ENCODE measurements at places on chromosomes 6 and 20.
A peak's percentile ranks its signal among the peaks of the same experiment; 100 is the strongest.

- no peak for DNase-seq
- no peak overlapping the region for H3K4me3 ChIP-seq
- no peak overlapping the region for H3K27ac ChIP-seq
- H3K27me3 ChIP-seq: no peaks in the 10 kb centered on the region
Observed at GRCh38 chr20:17421493-17421892, 109.7 kb downstream of the BFSP1 start.

GRCh38 chr6:50722829-50723554 lies 9.7 kb downstream of the TFAP2D start:
- H3K36me3 ChIP-seq: no peaks in the 10 kb centered on the region
- H3K27ac ChIP-seq: no peak overlapping the region
- H3K27me3 ChIP-seq: peaks cover 100% of the 10 kb centered on the region
- DNase-seq: no peak

DNA sequence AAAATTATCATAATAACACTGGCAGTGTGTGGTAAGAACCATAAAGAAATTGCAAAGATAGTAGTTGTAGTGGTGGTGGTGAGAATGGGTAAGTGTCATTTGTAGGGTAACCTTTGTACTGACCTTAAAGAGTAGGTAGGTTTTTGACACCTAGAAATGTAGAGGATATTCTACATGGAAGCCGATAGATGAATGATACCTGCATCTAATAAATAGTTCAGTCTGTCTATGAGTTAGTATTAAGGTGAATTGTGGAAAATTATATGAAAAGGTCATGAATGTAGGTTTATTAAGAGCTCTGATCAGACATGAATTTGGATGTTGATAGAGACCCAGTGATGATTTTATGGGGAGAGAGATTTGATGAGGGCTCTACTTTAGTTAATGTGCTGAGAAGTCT lies 78.1 kb downstream of the MYO6 start:
- H3K36me3 ChIP-seq: peaks cover 4% of the 10 kb centered on the region
- no peak overlapping the region for H3K27ac ChIP-seq
- DNase-seq: no peak
- no peaks in the 10 kb centered on the region for H3K4me1 ChIP-seq
- H3K4me3 ChIP-seq: no peak overlapping the region

DNA sequence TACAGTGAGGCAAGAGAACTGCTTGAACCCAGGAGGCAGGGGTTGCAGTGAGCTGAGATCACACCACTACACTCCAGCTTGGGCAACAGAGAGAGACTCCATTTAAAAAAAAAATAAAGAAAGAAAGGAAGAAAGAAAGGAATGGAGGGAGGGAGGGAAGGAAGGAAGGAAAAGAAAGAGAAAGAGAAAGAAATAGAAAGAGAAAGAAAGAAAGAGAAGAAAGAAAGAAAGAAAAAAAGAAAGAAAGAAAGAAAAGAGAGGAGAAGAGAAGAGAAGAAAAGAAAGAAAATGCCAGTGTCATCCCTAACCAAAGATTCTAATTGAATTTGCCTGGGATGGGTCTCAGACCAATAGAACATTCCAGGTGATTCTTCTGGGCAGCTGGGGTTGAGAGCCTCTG lies 4.2 kb downstream of the TGM3 start:
- H3K4me1 ChIP-seq: no peaks in the 10 kb centered on the region
- H3K27me3 ChIP-seq: no peaks in the 10 kb centered on the region

DNA sequence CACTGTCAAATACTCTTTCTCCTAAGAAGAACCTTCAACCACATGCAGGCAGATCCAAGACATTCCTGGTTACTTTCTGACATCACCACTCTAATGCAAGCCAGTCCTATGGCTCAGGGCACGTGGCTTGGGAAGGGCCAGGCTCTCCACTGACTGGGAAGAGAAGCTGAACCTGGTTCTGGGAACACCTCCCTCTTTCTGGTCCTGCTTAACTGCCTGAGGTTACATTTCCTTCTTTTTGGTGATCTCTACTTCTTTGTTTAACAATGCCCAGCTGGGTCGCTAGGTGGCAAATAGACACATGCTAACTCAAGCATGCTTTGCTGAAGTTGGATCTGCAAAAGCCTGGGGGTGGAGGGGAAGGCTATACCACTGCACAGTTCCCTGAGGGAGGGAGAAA lies 249.8 kb downstream of the GMDS start:
- no peaks in the 10 kb centered on the region for H3K4me1 ChIP-seq
- H3K4me3 ChIP-seq: no peak overlapping the region
- no peaks in the 10 kb centered on the region for H3K36me3 ChIP-seq
- H3K27ac ChIP-seq: no peak overlapping the region

GRCh38 chr6:46381579-46381978 lies 109.7 kb downstream of the RCAN2 start:
- H3K4me3 ChIP-seq: no peak overlapping the region
- H3K4me1 ChIP-seq: peaks cover 8% of the 10 kb centered on the region
- no peaks in the 10 kb centered on the region for H3K27me3 ChIP-seq
- H3K36me3 ChIP-seq: no peaks in the 10 kb centered on the region
- no peak overlapping the region for H3K27ac ChIP-seq

- H3K4me1 ChIP-seq: no peaks in the 10 kb centered on the region
- no peak overlapping the region for H3K4me3 ChIP-seq
- peak; percentile 80 for DNase-seq
- H3K36me3 ChIP-seq: no peaks in the 10 kb centered on the region
- H3K27me3 ChIP-seq: no peaks in the 10 kb centered on the region
- no peak overlapping the region for H3K27ac ChIP-seq
Observed at GRCh38 chr20:6142348-6142993, 19.6 kb upstream of the FERMT1 start.

All from cardiac muscle cell (in vitro differentiated cells and primary cell).